ENCODE measurements at places on chromosomes 5 and 9.
A peak's percentile ranks its signal among the peaks of the same experiment; 100 is the strongest.

GRCh38 chr9:101586651-101587050 lies 8.1 kb downstream of the PPP3R2 start:
- no peak for DNase-seq

GRCh38 chr5:139901251-139901575 lies 105.6 kb downstream of the PSD2 start:
- no peak for DNase-seq

- no peak for DNase-seq
These were observed 101.5 kb downstream of the GCNT1 start for GRCh38 chr9:76560481-76560922.

GRCh38 chr9:89555451-89556375 lies 49.1 kb upstream of the GADD45G start:
- no peak for DNase-seq

DNA sequence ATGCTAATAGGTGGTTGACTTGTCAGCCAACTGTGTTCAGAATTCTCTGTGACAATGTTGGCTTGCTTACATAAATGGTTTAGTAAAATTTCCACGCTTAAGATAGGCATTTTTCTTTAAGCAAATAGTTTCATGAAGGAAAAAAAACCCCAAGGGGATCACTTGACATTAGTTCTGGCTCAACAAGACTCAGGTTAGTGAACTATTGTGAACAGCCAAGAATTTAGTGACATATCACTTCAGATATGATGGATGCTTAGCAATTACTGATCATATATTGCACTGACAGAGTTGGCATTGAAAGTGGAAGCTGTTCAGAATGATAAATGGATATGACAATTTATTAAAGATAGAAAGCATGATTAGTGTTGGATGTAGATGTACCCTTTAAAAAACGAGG lies 218.5 kb downstream of the TMEM232 start:
- no peak for DNase-seq

GRCh38 chr5:15752663-15753285 lies 252.8 kb downstream of the FBXL7 start:
- DNase-seq, result no peak

- DNase-seq, result no peak
These were observed 6.8 kb upstream of the CKS2 start for GRCh38 chr9:89304020-89304833.

GRCh38 chr5:96008487-96008886 lies 46.8 kb upstream of the ELL2 start:
- no peak for DNase-seq

DNA sequence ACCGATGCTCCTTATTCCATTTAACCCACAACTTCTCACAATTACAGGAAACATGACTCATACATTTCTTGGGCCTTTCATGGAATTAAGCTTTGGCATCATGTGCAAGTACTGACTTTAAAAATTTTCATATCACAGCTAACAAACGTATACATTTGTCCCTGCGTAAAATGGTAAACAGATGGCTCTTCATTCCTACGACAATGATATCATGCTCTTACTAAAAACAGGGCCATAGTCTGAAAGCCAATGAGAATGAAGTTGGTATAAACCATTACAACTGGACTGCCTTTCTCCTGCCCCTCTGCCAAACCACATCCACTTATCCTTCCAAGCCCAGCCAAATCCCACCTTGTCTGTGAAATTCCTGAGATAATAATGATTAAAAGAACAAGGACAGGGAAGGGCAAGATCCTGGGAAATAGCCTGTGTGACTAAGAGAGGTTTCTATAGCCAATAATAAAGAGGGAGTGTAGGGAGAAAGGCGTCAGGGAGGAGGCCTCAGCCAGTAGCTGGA lies 44.9 kb upstream of the ZNF366 start:
- no peak for DNase-seq

DNA sequence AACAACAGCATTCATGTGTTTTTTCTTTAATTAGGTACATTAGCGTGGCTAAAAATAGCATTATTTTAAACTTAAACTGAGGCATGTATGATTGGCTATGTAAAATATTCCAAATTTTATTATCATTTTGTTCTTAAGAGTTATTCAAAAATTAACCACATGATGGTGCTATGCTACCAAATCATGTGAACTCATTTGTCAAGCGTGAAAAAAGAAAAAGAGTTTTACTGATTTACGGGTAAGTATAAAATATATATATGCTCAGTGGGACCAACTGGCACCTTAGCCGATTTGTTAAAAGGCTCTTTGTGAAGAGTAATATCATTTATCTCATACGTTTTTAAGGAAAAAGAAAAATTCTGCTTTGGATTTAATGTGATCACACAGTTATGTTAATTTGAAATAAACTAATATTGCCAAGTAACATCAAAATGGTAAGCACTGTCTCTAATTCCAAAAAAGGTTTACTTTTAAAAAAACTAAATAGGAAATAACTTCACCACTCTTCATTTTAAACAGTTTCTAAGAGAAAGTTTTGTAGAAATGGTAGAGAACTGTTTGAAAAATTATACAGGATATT lies 1042.3 kb downstream of the CDH12 start:
- no peak for DNase-seq

GRCh38 chr9:104608336-104608735 lies 2.9 kb upstream of the OR13C2 start:
- no peak for DNase-seq

DNA sequence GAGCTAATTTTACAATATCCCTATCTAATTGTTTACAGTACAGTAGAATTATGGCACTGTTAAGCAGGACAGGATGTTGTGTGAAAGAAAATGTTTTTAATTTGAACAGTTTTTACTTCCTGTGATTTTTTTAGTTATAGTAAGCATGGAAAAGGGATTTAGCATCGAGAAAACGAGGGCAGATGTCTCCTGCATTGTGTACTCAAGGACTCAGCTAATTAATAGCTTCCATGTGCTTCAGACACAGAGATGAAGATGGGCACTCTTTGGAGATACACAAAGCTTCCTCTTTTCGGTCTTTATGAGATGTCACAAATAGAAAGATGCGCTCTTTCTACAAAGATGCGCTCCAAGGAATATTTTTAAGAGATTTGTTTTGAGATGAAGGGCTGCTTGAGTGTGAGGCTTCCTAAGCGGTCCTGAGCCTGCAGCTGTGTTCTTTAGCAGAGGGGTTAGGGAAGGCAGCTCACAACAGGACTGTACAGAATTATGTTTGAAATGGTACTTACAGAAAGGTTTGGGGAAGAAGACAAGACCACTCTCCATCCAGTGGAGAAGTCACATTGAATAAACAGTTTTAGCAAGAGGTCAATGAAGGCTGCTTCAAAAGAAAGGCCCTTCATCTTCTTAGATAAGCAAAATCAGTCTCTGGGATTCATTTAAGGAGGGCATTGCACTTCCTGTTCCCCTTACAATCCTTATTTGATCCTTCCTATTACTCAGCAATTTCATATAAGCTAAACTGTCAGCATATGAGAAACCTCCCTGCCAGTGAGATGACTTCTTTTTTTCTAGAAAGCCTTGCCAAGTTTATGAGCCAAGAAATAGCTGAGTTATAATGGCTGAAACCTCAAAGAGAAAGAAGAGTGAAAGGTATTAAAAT lies 311.5 kb downstream of the EFNA5 start:
- no peak for DNase-seq

GRCh38 chr9:19161257-19162025 lies 34.1 kb upstream of the PLIN2 start:
- DNase-seq, result peak; percentile 4

Measured in stimulated activated CD4-positive, alpha-beta T cell treated with anti-CD3 and anti-CD28 coated beads, Interleukin-15, amount 100 ng/mL, for 1 hour (primary cell).